ENCODE measurements at places on chromosomes 3 and 15.

DNA sequence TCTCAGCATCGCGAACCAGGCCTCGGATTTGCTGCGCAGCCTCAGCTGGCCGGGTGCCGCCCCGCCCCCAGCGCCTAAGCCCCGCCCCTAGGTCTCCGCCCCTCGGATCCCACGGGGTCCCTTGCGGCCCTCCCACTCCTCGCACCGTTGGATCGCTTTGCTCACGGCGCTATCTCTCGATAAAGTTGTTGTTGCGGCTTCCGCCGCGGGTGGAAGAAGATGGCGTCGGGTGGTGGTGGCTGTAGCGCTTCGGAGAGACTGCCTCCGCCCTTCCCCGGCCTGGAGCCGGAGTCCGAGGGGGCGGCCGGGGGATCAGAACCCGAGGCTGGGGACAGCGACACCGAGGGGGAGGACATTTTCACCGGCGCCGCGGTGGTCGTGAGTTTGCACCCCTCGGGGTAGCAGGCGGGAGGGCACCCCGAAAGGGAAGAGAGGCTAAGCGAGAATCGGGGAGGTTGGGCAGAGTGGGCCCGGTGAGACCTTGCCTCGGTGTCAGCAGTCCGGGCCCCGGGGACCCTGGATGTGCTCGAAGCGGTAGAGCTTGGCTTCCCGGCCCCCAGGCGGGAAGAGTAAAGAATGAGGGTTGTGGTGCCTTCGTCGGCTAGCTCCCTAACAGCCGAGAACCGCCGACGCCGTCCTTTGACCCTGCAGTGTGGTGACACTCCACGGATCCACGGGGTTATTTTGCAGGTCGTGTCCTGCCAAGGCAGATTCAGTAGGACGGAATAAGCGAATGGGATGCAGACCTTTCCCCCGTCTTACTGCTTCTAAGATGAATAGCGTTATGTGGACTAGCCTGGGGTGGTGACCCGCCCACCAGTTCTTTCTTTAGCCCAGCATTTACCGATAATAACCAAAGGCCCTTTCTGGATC is at the start of gene SNX1:
TSS of gene SNX1 (plus strand) at position 188 of the 873 bp plus-strand sequence. CDS start at position 220, 32 bp downstream.
- DNase-seq: peak; percentile 70

DNA sequence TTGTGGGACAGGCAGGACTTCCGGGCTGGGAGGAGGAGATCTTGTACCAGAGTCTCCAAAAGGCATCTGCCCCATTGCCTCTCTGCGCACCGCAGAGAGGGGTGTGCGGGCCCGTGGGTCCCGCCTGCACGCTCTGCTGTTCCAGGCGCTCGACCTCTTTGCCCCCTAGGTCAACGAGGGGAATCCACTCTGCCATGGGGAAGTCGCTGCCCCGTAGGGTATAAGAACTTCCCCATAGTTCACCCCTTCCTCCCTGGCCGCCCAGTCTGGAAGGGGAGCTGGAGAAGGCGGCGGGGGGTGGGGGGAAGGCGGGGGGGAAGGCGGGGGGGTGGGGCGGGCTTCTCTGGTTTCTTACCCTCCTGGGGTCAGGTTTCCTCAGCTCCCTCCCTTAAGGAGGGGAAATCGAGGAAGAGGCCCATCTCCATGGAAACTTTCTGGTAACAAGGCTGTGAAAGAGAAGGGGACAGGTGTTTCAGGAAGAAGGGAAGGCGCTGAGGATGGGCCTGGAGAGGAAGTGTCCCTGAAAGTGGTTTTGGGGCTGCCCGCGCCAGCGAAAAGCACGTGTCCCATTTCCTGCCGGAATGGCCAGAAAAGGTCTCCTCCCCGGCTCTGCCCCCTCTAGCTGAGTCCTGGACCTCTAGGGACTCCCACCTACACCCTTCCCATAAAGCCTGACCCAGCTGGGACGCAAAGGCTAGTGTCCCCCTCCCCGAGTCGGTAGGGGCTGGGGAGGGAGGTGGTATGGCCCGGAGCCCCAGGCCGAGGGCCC is 27.5 kb downstream of the NR1I2 start:
- no peak for DNase-seq

DNA sequence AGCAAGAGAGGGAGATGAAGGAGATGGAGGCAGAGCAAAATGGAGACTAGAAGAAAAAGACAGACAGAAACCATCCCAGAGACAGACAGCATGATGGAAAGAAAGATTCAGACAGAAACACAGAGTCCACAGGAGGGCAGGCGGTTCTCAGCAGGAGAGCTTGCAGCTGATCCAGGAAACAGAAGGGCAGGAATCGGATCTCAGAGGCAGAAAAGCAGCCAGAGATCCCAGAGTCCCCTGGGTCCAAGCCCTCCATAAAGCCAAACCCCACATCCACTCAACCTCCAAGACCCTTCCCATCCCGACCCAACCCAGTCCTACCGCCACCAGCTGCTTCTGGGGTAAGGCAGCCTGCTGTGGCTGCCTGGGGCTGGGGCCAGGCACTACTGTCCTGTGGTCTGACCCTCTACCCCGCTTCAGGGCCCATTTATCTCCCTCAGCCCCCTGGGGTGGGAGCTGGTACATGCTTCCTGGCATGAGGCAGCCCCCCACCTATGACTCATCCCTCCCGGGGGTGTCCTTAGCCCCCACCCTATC is at the start of gene UCN2:
TSS of gene UCN2 (minus strand) at position 400 of the 537 bp plus-strand sequence. CDS start 657 bp downstream, outside the sequence.
- no peak for DNase-seq

GRCh38 chr3:1015826-1016225 is 77.0 kb upstream of the CNTN6 start:
- DNase-seq: no peak

GRCh38 chr3:134350266-134350665 is 24.0 kb downstream of the AMOTL2 start:
- DNase-seq: no peak

DNA sequence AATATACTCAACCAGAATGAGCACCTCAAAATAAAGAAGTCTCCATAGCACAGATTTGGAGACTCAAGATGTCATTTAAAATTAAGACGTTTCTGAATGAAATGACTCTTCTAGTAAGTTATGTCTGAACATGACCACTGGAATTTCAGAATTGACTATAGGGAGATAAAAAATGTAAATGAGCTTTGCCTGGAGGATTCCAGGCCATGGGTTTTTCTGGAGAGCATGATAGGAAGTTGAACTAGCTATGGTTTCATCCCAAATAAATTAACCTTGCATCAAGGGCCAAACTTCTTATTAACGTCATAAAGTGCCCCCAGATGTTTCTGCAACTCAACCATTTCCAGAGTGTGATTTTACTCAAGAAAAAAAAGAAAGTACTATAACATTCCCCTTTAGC is 222.6 kb upstream of the NR2F2 start:
- DNase-seq: no peak

GRCh38 chr3:178768072-178768864 is 232.0 kb downstream of the KCNMB2 start:
- DNase-seq: no peak

DNA sequence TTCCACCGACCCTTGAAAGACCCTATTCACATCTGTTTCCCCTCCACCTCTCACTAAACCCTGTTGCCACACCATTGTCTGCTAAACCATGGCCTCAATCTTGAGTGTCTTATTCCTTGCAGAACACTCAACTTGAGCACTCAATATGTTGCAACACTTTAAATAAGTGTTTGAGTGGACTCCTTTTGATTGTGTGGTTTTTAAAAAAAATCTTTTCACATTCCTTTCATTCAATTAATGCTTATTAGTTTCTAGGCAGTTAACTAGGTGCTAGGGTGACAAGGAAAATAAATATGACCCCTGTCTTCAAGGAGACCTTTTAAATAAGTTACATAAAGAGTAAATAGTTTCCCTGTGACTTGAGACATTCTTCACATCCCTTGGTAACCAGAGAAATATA is 13.3 kb upstream of the HHLA2 start:
- no peak for DNase-seq

DNA sequence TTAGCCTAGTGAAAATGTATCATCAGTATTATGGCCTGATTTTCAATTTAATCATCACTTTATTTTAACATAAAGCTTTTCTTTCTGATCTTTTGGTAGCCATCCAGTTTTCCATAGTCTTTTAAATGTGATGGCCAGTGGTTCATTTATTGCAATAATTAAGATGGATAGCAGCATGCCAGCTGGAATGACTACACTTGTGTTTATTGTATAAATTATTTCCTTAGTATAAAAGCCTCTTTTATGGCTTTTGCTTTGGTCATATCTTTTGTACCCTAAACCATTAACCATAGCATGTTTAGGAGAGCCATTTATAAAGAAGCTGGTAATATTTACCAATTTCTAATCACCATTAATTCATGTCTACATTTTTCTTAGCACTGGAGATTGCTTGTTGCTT is 31.7 kb downstream of the ALCAM start:
- DNase-seq: no peak

- no peak for DNase-seq
Measured at GRCh38 chr15:77185242-77185785, 114.4 kb upstream of the TSPAN3 start.

GRCh38 chr15:69194854-69195253 is 34.4 kb downstream of the GLCE start:
- DNase-seq: no peak

DNA sequence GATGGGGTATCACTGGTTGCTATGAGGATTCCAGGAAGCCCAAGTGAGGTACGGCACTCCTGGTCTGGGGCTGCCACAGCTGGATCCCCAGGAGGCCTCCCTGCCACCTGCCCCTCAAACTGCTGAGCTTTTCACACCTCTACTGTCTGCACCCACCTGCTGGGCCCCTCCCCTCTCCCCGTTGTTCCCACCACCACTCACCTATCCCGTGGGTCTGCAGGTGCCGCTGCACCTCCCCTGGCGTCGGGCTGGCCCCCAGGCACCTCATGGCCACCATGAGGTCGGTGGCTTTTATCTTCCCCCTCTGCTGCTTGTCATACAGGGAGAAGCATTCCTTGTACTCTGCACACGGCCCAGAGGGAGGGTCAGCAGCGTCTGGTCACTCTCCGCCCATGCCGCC is 5.8 kb downstream of the CALML4 start:
- no peak for DNase-seq

- peak; percentile 52 for DNase-seq
Measured at GRCh38 chr15:63065262-63066221, 23.0 kb downstream of the TPM1 start.

- peak; percentile 15 for DNase-seq
Measured at GRCh38 chr15:63939531-63940130, 105.9 kb upstream of the HERC1 start.

- no peak for DNase-seq
Measured at GRCh38 chr15:63340353-63340752, 41.3 kb downstream of the CA12 start.

DNA sequence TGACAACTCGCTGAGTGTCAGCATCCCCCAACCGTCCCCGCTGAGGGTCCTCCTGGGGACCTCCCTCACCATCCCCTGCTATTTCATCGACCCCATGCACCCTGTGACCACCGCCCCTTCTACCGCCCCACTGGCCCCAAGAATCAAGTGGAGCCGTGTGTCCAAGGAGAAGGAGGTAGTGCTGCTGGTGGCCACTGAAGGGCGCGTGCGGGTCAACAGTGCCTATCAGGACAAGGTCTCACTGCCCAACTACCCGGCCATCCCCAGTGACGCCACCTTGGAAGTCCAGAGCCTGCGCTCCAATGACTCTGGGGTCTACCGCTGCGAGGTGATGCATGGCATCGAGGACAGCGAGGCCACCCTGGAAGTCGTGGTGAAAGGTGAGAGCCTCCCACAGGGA is 35.4 kb downstream of the ACAN start:
- no peak for DNase-seq

DNA sequence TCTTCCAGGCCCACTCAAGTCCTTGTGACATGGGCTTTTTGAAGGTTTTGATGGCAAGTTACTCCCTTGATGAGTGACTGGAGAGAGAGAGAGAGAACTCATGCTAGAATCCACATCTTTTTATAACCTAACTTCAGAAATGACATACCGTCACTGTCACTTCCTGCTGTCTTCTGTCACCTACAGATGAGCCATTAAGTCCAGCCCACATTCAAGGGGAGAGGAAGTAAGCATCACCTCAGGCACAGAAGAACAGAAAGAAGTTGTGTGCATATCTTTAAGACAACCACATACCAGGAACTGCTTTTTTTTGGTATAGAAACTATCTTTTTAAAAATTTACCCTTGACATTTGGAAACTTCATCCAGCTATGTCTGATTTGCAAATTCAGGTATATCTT is 16.6 kb upstream of the TXNRD3 start:
- DNase-seq: no peak

DNA sequence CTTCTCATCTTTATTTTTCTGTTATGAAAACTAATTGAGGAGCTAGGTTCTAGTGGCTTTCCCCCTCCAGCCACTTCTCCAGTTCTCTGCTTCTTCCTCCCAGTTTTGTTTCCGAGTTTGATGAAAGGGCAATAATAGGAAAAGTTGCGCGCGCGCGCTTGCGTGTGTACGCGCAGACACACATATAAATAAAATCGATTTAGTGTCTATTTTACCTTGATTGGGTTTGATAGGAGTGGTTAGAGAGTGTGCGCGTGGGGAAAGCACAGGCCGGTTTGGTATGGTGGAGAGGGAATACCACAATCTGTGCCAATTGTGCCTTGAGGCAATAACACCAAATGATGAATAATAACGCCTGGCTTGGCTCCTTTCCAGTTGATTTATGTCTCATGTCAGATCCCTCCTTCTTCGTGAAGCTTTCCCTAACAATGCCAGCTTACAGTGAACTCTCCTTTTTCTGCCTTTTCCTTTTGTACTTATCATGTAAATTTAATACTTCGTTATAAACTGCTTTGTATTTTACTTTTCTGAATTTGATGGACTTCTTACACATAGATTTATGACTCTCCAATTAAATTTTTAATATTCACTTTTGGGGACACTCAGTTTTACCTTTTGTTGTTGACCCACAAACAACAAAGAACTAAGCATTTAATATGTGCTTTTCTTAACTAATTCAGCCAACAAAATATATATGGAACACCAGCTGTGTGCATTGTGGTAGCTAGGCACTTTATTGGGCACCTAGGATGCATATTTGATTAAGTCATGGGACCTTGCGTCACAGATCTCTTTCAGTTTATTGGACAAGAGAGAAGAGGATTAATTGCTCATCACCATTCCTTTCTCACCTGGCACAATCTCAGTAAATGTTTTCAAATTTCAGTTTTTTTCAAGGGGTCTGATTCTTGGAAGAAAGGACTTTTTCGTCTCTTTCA is 1.7 kb downstream of the TIPARP start:
- peak; percentile 74 for DNase-seq

DNA sequence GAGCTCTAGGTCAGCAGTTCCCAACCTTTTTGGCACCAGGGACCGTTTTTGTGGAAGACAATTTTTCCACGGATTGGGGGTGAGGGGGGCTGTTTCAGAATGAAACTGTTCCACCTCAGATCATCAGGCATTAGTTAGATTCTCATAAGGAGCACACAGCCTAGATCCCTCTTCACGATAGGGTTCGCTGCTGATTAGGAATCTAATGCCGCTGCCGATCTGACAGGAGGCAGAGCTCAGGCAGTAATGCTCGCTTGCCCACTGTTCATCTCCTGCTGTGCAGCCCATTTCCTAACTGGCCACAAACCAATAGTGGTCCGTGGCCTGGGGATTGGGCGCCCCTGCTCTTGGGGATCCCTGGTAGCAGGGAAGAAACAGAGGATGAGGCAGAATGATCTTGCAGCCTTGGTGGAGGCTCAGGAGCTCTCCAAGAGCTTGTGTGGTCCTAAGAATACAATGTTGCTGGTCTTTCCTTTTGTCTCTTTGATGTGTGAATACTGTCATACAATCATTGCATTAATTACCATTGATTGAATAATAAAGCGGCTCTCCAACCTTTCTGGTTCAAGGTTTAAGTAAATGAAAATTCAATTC is 183.2 kb downstream of the FNDC3B start:
- no peak for DNase-seq

GRCh38 chr15:39976291-39977274 is 42.7 kb downstream of the EIF2AK4 start:
- no peak for DNase-seq

- DNase-seq: no peak
Measured at GRCh38 chr3:4533489-4534443, 40.6 kb downstream of the ITPR1 start.

GRCh38 chr3:142019794-142020320 is 129.5 kb downstream of the TFDP2 start:
- DNase-seq: no peak

All from NCI-H1694 (cell line).